Activated T-helper 2 cell treated with anti-CD3 and anti-CD28 coated beads, Interferon-gamma antibody, Interleukin-2, Interleukin-4, amounts not matched to agents 10 μg/mL and 5 μg/mL and 100 μg/mL, durations not matched to agents 14 hours and 24 hours and 36 hours (primary cell): ENCODE measurements at places on chromosomes 4 and X. TPM values are rescaled to one million over a fixed set of nuclear protein-coding genes. Genes with fewer than 3 reads are reported as not detected.

DNA sequence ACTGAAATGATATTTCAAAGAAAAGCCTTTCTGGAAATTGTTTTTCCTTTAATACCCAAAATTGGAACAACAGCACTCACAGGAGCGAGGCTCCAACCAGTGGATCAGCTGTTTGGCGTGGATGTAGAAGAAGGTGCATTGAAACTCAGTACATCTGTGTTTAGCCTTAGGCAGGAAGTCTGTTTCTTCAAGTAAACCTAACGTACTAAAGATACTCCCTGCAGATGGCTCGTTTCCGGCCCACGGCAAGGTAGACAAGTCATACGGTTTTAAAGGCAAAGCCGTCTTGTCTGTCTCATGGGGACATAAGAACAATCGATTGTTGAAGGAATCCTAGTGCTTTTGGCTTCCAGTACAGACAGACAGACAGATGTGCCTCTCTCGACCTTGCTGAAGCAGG lies 50.0 kb upstream of the CLCN4 start:
- DNase-seq = peak; percentile 21

DNA sequence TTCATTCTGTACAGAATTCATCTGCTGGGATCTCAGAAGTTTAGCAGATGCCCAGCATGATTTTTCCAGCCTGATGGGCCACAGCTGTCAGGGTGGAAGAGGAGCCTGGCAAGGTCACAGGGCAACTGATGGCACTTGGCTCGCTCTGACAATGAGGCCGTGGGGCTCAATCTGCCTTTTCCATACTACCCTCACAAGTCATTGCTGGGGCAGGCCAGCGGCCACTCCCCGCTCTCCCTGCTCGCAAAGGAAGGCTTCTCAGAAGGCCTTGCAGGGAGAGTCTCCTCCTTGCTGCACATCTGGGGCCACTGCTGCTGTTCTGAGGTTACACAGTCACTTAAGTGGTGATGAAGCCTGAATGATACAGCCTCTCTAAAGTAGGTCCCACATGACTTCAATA lies 349.1 kb downstream of the NR3C2 start:
- DNase-seq = no peak

SPRY1 gene
- 59.1 and 61.8 TPM in 2 replicates for total RNA-seq

DNA sequence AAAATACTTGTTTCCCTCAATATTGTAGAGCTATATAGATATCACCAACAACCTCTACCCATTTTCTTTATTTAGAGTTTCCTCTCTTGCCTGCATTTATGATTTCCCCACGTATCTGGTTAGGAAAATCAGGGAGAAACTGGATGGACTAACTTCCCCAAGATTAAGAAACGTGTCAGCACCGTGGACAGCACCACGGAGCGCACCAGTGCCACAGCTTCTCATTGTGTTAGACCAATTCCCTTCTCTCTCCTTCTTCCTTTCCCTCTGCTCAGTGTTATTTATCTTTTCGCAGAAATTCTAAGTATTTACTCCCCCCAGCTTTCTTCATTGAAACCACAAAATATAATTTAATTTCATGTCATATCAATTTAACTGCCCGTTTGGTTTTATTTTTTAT lies 568.6 kb upstream of the BOD1L1 start:
- no peak for DNase-seq

DNA sequence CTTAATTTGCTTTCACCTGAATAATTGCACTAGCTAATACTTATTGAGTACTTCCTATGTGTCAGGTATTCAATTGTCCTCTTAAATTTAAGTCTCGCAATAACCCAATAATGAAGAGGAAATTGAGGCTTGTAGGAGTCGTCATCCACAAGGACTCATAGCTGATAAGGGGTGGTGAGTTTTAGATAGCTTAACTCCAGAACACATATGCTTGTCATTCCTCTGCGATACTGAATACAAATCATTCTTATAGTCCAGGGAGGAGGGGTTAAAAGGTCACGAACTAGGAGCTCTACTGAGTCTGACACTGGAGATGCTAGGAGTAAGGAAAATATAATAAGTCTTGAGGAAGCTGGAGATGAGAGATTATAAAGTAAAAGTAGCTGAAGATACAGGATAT lies 1.4 kb upstream of the PACRGL start:
- DNase-seq = no peak

DNA sequence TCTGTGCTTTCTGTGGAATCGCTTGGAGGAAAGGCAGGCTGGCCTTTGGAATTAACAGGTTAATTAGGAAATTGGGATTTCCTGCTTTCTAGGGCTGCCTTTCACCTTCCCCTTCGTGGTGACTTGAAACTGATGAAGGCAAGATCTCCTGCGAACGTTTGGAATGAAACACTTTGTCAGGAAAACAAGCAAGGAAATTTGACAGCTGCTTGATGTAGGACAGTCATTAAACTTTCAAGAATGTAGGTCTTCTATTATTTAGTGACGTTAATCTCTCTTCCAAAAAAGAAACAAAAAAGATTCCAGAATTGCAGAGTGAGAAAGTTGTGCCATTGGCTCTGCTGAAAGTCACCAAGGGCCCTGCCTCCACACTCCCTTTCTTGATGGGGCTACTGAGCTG lies 155.7 kb upstream of the SCML1 start:
- DNase-seq = no peak

DNA sequence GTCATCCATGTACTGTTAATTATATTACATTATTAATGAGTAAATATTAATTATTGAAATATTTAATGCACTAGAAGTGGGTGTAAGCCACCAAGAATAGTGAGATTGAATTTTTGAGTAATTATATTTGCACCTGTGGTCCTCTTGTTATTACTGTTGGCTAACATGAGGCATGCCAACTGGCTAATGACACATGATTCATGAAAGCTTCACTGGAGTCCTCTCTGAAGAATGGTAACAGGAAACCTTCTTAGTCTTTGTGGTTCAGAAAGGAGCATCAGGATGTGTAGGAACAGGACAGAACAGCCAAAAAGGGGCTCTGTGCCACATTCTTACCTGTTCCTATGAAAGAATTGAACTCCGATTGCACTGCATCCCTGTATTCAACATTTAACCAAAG lies 65.2 kb downstream of the SLC4A4 start:
- no peak for DNase-seq

DNA sequence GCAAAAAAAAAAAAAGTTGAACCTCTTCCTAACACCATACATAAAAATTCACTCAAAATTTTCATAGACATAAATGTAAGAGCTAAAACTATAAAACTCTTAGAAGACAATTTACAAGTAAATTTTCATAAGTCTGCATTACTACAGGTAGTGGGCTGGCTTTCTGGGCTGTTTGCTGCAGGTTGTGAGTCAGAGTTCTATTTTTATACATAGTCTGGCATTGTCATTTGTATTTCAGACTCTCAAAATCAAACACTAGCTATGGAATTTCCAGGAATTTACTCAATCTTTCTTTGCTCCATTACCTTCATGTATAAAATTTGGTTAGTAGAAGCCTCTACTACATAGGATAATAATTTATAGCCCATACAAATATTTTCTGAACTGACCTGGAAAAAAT lies 227.2 kb downstream of the COX18 start:
- no peak for DNase-seq

- no peak for DNase-seq
Observed at GRCh38 chr4:185994750-185995149, 74.2 kb upstream of the TLR3 start.

PAK3 gene
- 0.25 and 0.51 TPM in 2 replicates for total RNA-seq

DNA sequence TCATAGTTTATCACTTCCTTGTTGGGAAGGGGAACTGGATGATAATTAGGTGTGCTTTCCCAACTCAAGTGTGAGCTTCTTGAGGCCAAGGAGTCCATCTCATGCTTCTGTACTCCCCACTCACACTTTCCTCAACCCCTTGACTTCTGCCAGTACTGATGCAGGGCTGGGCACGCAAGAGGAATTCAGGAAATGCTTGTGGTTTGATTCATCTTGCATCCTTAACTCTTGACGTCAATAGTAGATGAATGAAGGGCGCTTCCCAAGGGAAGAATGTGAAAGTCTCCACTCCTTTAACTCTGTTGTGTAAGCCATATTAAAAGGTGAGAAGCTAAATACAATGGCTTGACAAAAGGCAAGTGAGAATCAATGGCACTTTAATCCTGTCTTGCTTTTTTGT lies 101.8 kb downstream of the AGTR2 start:
- DNase-seq = no peak

SYN1 gene
- total RNA-seq = 0.21 TPM in 2 replicates

- peak; percentile 72 for DNase-seq
Observed at GRCh38 chrX:71254092-71254963, at the start of gene ZMYM3. ZMYM3 (minus strand) TSS chrX:71254140; CDS start chrX:71253255, 885 bp downstream.

GRCh38 chr4:107069049-107069448 lies 32.9 kb upstream of the DKK2 start:
- no peak for DNase-seq

DNA sequence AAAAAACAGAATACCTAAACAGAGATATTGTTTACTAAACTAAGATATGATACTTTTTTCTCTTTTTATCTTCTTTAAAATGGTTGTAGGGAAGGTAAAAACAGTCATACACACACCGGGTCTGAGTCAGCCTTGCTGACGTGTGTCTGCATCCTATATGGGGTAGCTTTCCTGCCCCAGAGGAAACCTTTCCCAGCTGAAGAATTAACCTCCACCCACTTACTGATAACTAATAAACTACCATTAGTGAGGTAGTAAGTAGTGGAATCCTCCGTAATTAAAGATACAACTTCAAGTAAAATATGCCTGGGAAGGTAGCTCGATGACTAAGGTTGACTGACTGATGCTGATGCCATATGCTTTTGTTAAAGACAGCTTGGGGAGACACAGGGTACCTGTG lies 312.2 kb downstream of the DCTD start:
- no peak for DNase-seq

ADH7 gene
- not detected in 2 replicates for total RNA-seq

- no peak for DNase-seq
Observed at GRCh38 chr4:154616287-154616686, 3.8 kb upstream of the FGG start.

GRCh38 chrX:28889591-28890090 lies 302.4 kb downstream of the IL1RAPL1 start:
- DNase-seq = no peak

- no peak for DNase-seq
Observed at GRCh38 chr4:94882756-94883155, 125.0 kb downstream of the BMPR1B start.

GRCh38 chr4:23041501-23041900 lies 348.8 kb downstream of the GBA3 start:
- DNase-seq = no peak

APOO gene
- 21.9 and 22.4 TPM in 2 replicates for total RNA-seq

CABS1 gene
- total RNA-seq = not detected in 2 replicates

- no peak for DNase-seq
Observed at GRCh38 chr4:150710770-150711375, 128.9 kb downstream of the MAB21L2 start.

BEX5 gene
- 1.9 and 2.8 TPM in 2 replicates for total RNA-seq

DNA sequence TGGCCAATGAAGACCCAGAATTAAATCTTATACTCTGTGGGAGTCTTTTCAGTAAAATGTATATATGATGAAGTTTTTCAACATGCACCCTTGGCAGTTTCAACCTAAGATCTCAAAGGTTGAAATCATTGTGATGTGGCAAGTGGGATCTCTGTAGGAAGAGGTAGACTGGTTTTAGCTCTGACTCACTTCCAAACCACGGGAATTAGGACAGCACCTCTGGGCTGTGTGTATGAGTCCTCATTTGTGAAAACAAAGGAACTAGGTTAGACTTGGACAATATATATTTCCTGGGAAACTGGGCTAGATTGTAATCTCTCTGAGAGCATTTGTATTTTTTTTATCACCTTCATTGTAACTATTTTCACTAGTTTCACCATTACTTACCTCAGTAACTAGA lies 333.0 kb downstream of the ADGRL3 start:
- no peak for DNase-seq

PPARGC1A gene
- total RNA-seq = not detected in 2 replicates

- DNase-seq = no peak
Observed at GRCh38 chr4:158122501-158122900, 50.3 kb downstream of the GASK1B start.

PDK3 gene
- total RNA-seq = 24.6 and 26.4 TPM in 2 replicates
